ENCODE measurements at places on chromosomes 6 and 20.

GRCh38 chr20:5654557-5654956 lies 95.6 kb upstream of the SHLD1 start:
- DNase-seq: no peak

DNA sequence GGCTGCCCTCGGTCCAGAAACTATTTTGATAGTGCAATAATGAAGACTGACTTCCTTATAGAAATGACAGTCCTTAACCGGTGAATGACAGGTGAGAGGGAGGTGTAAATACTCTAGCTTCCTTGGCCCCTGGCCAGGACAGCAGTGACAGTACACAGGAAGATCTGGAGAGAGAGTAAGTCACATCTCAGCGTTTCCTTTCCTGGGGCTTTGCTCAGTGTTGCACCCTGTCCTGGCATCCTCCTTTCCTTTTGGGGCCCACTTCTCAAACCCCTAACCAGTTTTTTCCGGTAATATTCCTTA lies 336.9 kb downstream of the CD83 start:
- DNase-seq: no peak

DNA sequence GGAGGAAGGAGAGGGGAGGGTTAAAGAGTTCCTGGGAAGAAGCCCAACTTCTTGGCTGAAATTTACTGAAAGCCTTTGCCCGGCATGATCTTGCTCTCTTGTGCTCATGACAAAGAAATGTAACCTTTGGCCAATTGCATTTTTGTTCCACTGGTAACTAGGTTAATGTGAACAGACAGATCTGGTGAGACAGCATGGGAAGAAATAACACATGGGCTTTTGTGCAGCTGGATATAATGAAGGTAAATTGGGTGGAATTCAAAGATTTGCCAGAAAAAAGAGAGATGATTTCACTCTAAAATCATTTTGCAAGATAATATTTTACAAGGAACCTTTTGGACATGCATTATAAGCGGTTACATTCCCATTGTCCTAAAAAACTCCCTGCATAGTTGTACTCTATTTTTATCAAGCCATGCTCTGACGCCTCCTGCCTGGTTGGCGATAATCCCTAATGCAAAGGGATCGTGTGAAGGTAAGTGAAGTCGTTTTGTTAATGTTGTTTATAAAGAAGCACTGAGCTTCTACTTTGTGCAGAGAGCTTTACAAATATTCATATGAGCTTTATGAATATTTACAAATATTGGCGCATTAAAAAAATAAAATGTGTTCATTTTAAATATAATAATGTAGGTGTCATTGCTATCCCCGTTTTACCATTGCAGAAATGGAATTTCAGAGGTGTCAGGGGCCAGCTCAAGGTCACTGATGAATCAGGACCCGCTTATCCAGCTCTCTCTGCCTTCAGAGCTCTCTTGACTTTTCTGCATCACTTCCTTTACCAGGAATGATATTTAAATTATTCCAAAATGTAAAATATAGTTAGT lies 161.3 kb upstream of the AGPAT4 start:
- DNase-seq: no peak

DNA sequence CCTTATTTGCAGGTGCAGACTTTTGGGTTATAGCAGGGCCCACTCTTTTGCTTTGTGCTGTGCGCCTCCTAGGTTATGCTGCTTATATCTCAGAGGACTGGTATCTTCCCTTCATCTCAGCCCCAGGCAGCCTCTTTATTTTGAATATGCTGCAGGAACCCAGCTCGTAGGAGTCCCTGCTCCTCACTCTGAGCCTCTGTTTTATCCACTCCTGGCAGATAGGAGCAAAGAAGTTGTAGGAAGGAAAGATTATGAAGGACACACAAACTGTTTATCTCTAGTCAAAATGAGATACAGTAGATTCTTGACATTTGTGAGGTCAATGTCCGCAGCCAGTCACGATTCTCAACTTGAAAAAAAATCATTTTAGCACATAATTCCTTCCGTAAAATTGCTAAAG lies 15.6 kb downstream of the L3MBTL3 start:
- DNase-seq: no peak

DNA sequence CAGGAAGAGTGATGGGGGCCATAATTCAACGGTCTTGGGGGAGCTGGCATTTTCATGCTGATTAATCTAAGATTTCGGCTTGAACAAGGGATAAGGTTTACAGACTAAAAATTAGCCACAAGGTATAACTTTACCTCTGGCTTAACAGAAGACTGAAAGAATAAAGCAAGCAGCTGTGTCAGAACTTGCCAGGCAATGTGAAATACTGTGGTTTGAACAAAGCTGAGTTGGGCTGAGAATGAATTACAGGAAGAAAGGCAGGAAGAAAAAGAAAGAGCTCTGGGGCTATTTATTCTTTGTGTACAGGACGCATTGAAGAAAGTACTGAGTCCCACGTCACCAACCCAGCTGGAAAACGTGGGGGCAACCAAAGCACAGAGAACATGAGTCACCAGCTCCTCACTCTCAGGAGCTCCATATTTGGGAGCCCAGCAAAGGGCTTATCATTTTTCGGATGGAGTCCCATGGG lies 121.5 kb upstream of the NEDD9 start:
- DNase-seq: no peak

DNA sequence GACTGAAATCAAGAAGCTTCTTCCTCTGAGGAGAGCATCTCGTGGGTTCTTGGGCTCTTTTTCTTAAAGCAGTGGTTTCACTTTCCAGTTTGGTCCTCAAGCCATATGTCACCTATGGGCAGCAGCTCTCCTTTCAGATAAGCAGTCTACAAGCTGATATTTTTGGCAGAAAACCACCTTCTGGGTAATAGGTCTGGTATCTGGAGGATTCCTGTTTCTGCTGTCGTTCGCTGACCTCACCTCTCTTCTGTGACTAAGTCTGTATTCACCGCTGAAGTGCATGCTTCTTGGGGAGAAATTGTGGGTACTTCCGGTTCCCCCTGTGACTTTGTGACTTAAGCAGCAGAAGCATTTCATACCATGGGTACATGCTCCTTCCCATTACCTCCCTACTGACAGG lies 193.6 kb downstream of the EDN1 start:
- DNase-seq: no peak

Measured in H9 (cell line).